ENCODE measurements at places on chromosomes 16 and 17.

GRCh38 chr16:30914830-30915229 is 8.5 kb upstream of the FBXL19 start:
- no peak for DNase-seq

DNA sequence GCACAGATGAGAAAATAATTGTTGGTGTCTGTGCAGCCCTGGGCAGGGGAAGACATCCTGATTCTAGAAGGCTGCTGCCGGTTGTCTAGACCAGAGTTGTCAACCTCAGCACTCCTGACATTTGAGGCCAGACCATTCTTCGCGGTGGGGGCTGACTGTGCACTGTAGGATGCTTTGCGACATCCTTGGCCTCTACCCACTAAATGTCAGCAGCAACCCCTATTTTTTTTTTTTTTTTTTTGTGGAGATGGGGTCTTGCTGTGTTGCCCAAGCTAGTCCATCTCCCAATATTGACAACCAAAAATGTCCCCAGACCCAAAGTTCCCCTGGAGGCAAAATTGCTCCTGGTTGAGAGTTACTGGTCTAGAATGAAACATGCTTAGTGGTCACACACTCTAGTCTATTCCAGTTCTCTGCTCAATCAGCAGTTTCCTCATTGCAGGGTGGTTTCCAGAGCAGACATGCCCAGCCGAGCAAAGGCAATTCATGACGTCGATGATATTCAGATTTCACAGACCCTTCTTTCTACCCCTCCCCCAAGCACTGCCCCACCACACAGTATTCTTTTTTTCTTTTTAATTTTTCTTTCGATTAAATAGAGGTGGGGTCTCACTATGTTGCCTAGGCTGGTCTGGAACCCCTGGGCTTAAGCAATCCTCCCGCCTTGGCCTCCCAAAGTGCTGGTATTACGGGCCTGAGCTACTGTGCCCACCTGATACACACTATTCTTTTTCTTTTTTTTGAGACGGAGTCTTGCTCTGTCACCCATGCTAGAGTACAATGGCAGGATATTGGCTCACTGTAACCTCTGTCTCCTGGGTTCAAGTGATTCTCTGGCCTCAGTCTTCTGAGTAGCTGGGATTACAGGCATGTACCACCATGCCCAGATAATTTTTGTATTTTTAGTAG is 9.0 kb downstream of the C17orf99 start:
- DNase-seq, result no peak

DNA sequence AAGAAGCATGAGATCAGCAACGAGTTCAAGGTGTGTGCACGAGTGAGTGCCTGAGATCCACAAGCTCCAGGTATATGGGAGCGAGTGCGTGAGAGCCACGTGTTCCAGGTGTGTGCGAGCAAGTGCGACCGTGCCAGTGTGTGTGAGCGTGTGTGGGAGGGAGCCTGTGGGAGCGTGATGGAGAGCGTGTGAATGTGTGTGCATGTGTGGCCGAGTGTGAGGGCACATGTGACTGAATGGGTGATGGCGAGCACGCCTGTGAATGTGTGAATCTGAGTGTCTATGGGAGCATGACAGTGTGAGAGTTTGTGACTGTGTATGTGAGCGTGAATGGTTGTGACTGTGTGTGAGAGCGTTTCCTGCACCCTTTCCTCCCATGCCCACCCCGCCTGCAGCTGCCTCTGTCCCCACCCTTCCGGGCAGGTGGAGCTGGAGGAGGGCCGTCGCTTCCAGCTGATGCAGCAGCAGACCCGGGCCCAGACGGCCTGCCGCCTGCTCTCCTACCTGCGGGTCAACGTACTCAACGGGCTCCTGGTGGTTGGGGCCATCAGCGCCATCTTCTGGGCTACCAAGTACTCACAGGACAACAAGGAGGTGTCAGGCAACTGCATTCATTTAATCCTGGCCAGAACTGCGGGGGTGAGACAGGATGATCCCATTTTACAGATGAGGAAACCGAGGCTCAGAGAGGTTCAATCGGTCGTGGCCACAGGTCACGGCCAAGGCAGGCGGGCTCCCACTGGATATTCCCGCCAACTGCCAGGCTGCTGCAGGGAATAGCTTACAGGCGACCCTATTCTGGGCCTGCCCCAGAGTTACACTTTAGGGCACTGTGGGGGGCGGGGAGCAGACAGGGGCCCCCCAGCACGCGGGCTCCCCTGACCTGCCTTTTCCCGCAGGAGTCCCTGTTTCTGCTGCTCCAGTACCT is 3.7 kb downstream of the TMC8 start:
- peak; percentile 76 for DNase-seq

DNA sequence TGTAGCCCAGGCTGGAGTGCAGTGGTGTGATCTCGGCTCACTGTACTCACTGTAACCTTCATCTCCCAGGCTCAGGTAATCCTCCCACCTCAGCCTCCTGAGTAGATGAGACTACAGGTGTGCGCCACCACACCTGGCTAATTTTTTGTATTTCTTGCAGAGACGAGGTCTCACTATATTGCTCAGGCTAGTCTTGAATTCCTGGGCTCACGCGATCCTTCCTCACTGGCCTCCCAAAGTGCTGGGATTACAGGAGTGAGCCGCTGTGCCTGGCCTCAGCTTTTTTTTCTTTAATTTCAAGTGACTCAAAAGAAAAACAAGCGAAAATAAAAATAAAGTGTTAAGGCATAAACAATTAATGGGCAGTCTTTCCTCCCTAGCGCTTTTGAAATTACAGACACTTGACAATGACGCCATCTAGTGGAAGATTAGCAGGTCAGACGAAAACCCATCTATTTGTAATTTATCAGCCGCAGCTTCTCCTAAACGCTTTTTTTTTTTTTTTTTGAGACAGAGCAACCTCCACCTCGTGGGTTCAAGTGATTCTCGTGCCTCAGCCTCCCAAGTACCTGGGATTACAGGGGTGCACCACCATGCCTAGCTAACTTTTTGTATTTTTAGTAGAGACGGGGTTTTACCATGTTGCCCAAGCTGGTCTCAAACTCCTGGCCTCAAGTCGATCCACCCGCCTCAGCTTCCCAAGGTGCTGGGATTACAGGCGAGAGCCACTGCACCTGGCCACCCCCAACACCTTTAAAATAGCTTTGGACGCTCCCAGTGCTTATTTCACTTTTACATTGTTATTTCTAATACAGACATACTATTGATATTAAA is 28.1 kb upstream of the PECAM1 start:
- peak; percentile 63 for DNase-seq

GRCh38 chr16:85309656-85310587 is 197.7 kb upstream of the CIBAR2 start:
- DNase-seq, result no peak
